Astrocyte (in vitro differentiated cells and primary cell): ENCODE measurements at places on chromosomes 5 and 9. TPM values are rescaled to one million over a fixed set of nuclear protein-coding genes. Genes with fewer than 3 reads are reported as not detected.

Gene TAF11L10
- not detected in 2 replicates for total RNA-seq

Gene JADE2
- 25.3 and 30.3 TPM in 2 replicates for total RNA-seq

GRCh38 chr5:119010206-119010605 is 21.9 kb upstream of the DTWD2 start:
- no peak for DNase-seq

DNA sequence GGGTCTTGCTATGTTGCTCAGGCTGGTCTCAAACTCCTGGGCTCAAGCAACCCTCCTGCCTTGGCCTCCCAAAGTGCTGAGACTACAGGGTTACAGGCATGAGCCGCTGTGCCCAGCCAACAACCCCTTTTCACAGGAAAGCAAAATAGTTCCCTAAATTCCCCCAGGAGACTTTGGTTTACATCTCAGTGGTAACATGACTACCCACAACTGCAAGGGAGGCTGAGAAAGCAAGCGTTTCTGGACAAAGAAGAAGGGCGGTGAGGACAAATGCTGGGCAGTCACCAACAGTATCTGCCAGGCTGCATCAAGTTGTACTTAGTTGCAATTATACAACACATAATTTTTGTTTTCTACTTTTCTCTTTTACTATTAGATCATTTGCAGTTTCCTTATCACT is 7.4 kb upstream of the ADGRD2 start:
- DNase-seq = no peak

GRCh38 chr5:169183576-169183975 is 117.4 kb downstream of the SLIT3 start:
- DNase-seq = peak; percentile 57

GRCh38 chr5:173792781-173793547 is 95.2 kb upstream of the CPEB4 start:
- DNase-seq = no peak

GRCh38 chr9:35556776-35557175 is 48.3 kb upstream of the TESK1 start:
- DNase-seq = no peak

GRCh38 chr5:148482697-148483462 is 99.1 kb downstream of the FBXO38 start:
- peak; percentile 8 for DNase-seq

DNA sequence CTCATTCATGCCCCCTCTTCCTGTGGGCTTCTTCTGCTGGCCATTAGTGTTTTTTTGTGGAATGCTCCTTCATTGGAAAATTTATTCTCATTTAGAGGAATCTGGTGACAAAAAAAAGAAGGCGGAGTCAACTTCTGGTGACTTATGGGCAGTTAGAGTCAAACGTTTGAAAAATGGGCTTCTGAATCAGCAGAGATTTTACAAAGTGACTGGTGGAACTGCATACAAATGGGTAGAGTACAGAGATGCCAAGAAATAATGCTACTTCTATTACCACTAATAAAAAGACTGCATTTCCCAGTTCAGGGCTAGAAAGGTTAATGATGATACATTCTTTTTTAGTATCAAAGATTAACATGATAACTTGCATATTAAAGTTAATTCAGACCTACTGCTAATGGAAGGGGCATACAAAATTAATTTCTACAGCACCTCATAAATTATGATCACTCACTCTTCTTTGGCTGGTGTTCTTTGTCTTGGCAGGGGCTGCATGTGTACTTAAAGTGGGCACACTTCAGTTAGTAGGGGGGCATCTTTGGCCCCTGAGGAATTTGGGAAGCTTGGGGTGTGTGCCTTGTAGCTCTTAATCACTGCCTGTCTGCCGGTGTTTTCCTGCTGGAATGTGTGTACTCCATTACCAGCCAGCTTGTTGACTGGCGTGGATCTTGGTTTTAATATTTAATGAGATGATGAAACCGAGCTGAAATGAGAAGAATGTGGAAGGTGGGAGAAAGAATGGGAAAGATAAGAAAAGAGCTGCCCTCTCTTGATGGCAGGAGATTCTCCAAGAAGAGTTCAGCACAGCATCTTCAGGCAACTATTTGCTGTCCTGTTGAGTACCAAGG is 148.9 kb downstream of the DOCK2 start:
- peak; percentile 57 for DNase-seq
